CD4-positive, alpha-beta T cell treated with Interleukin-21 for 1 hour (primary cell): ENCODE measurements at places on chromosomes 3 and 15.

DNA sequence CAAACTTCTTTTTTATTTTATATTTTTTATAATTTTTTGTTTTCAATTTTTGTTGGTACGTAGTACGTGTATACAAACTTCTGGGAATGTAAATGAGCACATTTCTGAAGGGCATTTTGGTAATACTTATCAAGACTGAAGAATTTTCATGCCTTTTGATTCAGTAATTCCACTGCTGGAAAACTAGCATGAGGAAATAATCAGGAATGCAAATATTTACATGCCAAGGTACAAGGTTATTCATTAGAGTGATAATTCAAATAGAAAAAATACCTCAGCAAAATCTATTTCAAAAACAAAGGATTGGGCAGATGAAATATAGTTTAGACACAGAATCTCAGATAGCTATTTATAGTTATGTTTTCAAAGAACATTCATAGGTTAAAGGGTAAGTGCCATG is 128.7 kb downstream of the DMXL2 start:
- no peak for DNase-seq

GRCh38 chr3:23344886-23345285 is 141.8 kb downstream of the UBE2E2 start:
- no peak for DNase-seq

DNA sequence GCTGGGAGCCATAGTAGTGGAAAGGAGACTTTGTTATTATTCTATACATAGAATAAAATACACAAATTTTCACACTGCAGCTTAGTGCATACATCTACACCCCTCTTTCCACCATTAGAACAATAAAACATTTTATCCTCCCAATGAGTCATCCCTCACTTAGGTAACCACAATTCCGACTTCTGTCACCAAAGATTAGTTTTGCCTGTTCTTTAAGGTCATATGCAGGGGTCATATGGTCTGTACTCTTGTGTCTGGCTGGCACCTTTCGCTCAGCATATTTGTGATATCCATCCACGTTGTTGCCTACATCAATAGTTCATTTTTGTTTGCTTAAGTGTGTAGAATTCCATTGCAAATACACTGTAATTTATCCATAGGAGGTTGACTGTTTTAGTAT is 399.4 kb downstream of the SHQ1 start:
- no peak for DNase-seq

DNA sequence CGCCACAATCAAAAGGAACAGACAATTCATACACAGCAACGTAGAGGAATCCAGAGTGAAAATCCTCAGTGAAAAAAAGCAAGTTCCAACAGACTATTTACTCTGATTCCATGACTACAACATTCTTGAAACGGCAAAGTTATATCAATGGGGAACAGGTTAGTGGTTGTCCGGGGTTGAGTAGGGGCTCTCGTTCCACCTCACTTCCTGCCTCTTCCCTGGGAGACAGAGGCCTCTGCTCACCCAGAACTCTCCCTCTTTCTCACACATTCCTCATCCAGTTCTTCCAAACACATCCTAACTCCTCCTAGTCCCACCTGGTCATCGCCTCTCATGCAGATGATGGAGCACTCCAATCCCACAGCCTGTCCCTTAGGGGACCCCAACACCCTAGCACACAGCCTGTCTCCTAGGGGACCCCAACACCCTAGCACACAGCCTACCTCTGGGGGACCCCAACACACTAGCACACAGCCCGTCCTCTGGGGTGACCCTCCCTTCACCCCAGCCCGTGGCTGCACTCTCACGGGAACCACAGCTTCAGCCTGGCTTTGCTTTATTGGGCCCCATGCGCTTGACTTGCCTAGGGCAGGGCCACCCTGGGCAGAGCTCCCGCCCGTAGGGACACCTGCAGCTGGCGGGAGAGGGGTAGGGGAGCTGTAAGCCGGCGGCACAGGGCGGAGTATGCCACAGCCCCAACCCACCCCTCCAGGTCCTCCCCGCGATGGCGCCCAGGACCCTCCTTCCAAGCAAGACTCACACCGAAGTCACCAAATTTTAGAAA is 5.2 kb downstream of the OCA2 start:
- no peak for DNase-seq

DNA sequence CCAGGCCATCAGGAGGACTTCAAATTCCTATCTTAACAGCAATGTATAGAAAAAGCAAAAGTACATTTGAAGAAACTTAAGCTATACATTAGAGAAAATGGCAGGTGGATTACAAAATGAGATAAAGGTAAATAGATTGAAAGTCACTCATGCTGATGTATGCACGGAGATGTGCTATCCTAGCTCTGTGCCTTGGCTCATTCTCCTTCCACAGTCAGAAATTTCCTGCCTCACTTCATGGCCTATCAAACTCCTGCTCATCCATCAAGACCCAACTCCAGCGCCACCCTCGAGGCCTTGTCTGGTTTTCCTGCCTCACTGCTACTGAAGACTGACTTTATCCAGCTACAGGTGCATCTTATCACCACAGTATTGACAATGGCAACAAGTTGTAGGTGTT is 72.9 kb downstream of the NSMCE3 start:
- DNase-seq, result no peak

- no peak for DNase-seq
These were observed 19.3 kb downstream of the ZNF860 start for GRCh38 chr3:32000877-32001276.

- no peak for DNase-seq
These were observed 140.7 kb downstream of the VPS8 start for GRCh38 chr3:184952671-184953070.

- no peak for DNase-seq
These were observed 137.3 kb upstream of the UBE2E1 start for GRCh38 chr3:23668430-23668904.
